GM19239 (cell line): ENCODE measurements at places on chromosomes 1 and 21.

GRCh38 chr1:227996187-227996950 lies 10.4 kb upstream of the WNT3A start:
- no peak for DNase-seq

DNA sequence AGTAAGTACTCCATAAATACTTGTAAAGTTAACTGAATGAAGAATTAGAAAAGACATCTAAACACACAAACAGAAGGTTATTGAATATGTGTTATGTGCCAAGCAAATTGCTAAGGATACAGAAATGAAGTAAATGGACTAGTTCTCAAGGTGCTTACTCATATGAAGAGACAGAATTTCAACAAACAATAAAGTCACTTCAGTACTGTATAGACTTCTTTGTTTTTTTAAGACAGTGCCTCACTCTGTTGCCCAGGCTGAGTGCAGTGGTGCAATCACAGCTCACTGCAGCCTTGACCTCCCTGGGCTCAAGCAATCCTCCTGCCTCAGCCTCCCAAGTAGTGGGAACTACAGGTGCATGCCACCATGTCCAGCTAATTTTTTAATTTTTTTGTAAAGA lies 57.3 kb downstream of the SERBP1 start:
- no peak for DNase-seq

DNA sequence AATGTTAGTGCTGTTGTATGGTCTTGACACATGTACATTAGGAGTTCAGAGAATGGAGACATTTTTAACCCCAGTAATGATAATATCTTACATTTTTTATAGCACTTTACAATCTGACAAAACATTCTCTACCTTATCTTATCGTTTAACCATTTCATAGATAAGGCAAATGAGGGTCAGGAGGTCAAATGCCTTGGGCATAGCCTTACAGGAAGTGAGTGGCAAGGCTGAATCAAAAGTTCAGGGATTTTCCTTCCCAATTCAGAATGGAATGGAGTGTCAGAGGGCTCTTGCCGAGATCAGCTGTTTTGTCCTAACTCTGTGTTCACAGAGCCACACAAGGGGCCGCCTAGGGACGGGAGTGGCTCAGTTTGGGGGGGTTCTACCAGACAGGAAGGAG lies 57.6 kb upstream of the AK4 start:
- no peak for DNase-seq

- no peak for DNase-seq
These were observed 7.5 kb upstream of the PLCH2 start for GRCh38 chr1:2468540-2468939.

DNA sequence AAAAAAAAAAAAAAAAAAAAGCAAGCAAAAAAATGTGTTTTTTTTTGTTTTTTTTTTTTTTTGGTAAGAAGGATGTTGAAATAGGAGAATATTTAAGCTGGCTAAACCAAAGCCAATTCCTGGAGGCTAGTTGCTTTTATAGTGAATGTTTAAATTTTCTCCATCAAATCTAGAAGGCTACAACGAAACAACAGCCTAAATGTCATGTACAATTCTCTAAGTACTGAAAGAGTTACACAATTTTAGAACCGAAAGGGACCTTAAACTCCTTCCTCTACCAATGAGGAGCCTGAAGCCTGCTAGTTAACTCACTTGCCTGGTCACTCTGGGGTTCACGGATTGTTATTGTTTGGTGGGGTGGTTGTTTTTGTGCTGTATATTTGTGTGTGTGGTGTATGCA lies 3.5 kb downstream of the WLS start:
- DNase-seq: no peak

DNA sequence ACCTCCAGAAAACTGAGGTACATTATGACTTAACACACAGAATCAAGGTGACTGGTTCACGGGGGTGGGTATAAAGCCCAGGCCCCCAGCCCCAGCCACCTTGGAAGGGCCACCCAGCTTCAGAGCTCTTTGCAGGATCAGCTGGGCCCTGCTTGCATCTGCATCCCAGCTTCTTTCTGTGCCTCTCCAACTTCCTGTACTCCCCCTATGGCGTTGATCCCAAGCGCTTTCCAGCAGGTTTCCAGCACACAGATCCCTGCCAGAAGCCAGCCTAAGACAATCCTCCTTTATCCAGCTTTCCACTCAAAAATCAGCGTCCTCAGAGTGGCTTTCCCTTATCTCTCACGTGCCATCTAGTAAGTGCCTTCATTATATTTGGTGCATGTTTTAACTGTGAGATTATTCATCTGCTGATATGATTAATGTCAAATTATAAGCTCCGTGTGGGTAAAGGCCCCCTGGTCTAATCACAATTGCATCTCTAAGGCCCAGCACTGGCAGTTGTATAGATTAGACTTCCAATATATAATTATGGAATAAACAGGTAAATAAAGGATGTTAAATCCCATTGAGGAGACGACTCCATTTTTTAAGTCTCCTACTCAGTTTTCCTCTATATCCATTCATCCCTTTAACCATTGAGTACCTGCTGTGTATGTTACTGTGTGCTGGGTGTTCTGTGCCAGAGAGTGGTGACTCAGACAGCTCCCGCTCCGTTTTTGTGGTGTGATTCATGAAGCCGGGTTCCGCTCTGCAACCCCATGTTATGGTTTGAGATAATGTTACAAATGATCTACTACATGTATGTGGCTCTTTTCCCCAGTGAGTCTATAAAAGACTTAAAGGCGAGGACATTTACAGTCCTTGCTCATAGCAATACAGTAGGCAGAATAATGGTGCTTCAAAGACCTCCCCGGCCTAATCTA lies 387.6 kb downstream of the PCP4 start:
- no peak for DNase-seq

GRCh38 chr1:181205901-181206300 lies 117.4 kb downstream of the IER5 start:
- DNase-seq: no peak

DNA sequence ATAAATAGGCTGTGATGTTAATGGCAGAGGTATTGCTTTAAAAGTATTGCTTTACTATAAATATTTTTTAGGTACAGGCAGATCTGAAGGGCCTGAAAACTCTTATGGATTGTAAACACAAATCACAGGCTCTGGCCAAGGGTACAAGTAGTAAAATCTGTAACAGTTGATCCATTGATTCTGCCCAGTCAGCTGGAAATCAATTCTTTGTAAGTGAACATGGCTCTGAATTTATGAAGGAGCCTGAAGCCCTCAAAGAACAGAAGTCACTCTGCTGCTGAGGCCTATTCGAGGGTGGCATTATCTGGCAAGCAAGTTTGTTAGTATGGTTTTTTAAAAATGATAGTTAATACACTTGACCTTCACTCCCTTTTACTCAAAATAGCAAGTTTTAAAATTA lies 834.0 kb upstream of the TMPRSS15 start:
- DNase-seq: no peak

DNA sequence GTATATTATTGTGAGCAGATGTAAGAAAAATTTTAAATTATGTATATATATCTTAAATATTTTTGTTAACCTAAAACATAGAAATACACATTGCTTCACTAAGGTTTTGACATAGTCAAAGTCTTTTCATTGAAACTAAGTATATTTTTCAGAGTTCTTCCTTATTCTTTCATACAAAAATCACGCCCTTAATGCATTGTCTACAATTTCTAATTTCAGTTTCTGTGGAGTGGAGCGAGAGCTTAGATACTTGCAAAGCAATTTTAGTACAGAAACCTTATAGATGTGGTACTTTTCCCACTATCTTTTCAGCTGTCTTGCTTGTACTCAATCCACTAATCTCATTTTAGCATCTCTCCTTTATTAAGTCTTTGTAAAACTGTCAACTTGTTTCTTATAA lies 63.2 kb downstream of the CD58 start:
- no peak for DNase-seq

DNA sequence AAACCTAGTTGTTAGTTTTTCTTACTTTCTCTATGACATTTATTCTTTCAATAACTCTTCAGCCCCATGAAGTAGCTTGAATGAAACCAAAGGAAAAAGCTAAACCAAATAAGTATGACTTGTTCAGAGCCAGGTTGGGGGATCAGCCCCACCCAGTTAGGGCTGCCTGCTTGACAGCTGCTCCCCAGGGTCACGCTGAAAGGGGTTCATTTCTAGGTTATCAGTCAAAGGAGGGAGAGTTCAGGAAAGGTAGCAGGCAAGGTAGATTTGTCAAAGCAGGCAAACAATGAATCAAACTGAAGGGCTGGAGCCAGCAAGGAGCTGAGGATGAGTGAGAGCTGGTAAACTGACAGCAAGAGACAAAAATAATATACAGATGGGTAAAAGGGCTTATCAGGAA lies 3.1 kb upstream of the S100A11 start:
- DNase-seq: no peak

DNA sequence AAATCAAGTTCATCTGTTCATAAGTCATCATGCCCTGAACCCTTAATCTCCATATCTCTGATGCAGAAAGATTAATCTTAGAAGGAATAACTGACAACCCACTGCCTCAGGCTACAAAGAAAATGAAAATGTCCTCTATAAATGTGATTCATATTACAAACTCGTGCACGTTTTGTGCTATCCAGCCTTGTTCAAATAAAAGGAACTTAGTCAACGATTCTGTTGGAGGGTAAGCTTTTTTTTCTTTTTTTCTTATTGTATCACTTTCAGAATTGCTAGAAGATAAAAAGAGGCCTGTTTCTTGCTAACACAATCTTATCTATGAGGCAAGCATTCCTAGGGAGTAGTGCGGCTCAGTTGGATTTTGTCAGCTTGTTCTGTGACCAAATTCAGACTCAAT lies 228.4 kb downstream of the TM2D1 start:
- no peak for DNase-seq

DNA sequence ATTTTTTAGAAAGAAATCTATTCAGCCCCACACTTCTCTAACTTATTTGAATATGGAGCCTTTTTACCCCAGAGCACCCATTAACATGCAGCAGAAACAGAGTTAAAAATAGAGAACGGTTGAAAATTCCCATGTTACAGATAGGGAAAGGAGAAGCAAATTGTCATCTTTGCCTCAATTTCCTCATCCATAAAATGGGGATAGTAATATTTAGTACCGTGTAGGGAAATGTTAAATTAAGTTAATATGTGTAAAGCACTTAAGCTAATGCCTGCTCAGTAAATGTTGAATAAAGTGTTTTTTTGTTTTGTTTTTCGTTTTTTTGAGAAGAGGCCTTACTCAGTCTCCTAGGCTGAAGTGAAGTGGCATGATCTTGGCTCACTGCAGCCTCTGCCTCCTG lies 50.3 kb downstream of the NAV1 start:
- DNase-seq: no peak

GRCh38 chr21:41684381-41685245 lies 82.2 kb downstream of the RIPK4 start:
- DNase-seq: no peak

- no peak for DNase-seq
These were observed 122.1 kb downstream of the NGF start for GRCh38 chr1:115215703-115216521.

DNA sequence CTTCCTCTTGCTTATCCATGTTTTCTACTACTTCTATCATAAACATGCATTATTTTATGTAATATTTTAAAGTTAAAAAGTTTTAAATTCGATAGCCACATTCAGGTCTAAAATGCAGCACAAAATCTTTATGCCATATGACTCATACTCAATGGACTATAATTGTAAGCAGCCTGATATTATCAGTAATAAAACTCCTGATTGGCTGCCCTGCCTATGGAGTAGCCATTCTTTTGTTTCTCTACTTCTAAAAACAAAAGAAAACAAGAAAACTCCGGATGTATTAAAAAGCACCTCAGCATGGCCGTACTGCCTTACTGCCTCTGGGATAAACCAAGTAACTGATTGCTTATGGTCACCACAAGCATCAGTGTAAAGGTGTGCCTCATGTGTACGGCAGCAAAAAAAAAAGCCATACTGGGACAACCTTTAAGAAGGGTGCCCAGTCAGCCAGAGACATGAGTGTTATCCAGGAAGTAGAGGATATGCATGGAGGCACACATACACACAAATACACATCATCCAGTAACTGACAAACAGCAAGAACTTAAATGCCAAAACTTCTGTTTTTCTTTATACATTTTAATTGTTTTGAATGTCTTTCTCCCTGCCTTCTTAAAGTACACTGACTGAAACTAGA lies 9.2 kb downstream of the SLC35D1 start:
- DNase-seq: no peak

GRCh38 chr1:94463765-94464330 lies 45.7 kb downstream of the ABCD3 start:
- no peak for DNase-seq

DNA sequence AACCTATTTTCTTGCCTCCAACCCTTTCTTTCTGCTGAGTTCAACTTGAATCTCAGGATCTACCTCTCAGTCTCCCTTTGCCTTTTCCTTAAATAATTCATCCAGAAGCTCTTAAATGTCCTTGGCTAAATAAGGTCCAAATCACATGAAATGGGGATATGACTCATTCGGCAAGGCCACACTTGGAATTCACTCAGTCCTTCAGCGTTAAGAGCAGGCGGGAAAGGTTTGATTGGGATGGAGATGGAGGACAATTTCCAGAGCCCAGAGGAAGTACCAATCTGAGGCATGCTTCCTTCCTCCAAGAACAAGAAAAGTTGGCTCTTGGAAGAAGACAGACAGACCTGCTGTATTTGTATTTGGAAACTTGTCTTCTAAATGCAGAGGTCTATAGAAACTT lies 128.5 kb downstream of the PROX1 start:
- no peak for DNase-seq

DNA sequence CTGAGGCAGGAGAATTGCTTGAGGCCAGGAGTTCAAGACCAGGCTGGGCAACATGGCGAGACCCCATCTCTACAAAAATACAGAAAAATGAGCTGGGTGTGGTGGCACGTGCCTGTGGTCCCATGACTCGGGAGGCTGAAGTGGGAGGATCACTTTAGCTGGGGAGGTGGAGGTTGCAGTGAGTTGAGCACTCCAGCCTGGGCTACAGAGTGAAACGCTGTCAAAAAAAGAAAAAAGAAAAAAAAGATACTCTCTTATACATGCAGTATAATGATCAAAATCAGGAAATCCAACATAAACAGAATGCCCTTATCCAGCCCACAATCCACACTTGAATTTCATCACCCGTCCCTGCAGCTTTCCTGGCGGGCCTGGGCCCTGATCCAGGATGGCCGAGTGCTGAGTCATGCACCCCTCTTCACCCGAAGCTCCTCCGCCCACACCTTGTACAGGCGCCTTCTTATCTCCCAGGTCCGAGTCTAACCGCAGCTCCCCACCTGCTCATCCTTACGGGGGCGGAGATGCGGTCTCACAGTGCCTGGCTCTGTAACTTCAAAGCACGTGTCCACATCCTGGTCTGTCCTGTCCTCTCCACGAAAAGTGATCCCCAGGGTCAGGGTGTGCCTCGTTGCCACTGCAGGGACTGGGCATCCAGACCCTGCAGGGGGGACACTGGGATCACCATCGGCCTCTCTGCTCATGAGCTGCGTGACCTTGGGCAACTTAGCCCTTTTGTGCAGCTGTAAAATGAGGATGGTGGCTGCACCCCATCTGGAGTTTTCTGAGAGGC lies 120.2 kb upstream of the SLC45A1 start:
- DNase-seq: no peak
